Stimulated activated CD8-positive, alpha-beta memory T cell treated with anti-CD3 and anti-CD28 coated beads, Interleukin-4, amount 100 ng/mL, for 24 hours (primary cell): ENCODE measurements at places on chromosomes 12 and 14.

GRCh38 chr12:32615441-32615840, 63.7 kb upstream of the DNM1L start:
- DNase-seq: no peak

DNA sequence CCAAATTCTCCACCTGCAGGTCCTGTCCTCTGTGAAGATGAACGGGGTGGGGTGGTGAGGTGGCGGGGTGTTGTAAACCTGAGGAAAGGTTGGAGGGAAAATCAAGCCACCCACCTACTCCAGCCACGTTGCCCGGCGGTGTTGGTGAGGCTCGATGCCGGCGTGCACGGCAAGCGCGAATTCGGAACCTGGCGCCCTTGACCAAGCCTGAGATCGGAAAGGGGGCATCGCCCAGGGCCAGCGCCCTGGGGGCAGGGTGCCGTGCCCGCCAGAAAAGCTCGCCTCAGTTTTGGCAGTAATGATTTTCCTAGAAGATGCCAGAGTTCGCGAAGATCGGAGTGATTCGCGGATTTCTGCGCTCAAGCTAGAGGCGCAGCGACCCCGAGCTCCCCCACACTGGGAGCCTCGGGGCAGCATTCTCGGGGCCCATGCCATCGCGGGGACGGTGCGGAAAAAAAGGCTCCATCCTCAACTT, 817 bp downstream of the STXBP6 start:
- no peak for DNase-seq

GRCh38 chr12:12915656-12916055, 24.3 kb downstream of the GPRC5A start:
- DNase-seq: no peak

DNA sequence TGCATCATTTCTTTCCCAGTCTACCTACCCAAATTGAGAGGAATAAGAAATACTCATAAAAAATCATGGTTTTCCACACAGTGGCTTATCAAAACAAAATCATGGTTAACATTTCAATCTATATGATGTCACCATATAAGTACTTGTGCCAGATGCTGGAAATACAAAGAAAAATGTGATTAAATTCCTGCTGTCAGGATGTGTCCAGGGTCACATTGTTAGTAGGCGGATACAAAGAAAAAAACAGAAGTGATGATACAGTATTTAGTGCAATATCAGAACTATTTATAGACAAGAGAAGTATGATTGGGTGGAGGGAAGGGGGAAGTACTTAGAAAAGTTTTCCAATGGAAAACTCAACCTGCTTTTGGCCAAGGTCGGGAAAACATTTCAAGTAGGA, 47.0 kb upstream of the OR6J1 start:
- no peak for DNase-seq

- DNase-seq: no peak
Observed at GRCh38 chr14:74324931-74325361, 22.2 kb upstream of the ABCD4 start.

- DNase-seq: peak; percentile 22
Observed at GRCh38 chr12:7915661-7916403, 20.2 kb downstream of the SLC2A3 start.

- no peak for DNase-seq
Observed at GRCh38 chr12:32181498-32182175, 75.0 kb downstream of the BICD1 start.

DNA sequence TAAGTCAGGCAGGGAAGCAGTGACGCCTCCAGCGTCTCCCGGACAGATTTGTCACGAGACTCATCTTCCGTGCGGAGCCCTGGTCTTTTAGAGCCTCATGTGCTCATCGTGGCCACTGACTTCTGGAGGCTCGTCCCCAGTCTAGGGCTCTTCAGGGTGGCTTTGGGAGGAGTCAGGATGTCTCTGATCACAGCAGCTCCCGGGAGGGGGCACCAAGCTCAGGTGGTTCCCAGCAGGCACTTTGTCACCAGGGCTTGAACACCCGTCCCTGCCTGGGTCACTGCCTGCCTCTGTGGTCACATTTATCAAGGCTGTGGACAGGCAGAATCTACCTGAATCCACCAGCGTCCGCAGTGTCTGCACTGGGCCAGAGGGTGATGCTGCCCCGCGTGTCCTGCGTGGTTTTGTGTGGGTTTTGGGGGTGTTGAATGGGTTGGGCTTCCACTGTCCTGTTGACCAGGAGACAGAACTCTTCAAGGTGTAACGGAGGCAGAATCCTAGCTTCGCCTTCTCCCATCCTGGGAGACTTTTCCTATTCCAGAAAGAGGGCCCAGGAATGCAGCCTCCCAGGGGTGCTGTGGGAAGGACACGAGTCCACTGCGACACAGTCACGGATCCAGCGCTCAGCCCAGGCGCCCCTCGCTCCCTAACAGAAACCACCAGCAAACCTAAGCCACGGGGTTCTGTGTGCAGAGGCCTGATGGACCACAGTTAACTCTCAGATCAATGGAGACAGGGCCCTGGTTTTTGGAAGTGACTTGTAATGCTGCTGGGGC, 132.3 kb downstream of the ADGRD1 start:
- DNase-seq: no peak

- no peak for DNase-seq
Observed at GRCh38 chr14:99127651-99128167, 144.3 kb downstream of the BCL11B start.

DNA sequence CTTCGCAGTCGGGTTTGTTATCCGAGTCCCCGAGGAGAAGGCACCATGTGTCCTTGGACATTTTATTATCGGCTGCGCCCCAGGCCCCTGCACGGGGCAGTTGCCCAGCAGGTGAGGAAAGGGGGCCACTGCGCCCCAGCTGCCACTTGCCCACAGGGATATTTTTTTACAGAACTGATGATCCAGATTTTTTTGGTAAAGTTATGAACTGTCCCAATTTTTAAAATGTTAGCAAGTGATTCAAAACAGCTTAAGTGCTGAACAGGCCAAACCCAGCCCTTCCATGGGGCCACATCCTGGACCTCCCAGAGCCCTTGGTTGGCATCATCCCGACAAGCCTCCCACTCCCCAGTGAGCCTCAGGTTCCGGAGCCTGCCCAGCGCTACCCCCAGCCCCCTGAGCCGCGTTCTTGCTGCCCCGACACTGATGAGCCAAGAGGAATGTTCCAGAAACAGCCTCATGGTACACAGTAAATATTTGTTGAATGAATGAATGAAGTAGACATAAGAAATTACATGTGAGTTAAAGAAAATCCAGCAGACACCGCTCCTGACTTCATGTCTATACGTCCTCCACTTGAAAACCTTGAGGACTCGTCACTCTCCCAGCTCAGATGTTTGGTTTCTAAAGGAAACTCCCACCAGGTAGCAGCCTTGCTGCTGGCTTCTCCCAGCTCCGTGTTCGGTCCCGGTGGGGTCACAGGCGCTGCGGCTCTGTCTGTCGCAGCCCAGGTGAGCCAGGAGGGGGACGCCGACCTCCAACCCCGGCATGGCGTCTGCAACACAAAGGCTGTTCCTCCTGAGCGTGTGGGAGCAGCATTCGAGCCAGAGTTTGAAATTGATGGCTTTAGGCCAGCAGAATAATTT, 88.5 kb downstream of the ADGRD1 start:
- DNase-seq: no peak

DNA sequence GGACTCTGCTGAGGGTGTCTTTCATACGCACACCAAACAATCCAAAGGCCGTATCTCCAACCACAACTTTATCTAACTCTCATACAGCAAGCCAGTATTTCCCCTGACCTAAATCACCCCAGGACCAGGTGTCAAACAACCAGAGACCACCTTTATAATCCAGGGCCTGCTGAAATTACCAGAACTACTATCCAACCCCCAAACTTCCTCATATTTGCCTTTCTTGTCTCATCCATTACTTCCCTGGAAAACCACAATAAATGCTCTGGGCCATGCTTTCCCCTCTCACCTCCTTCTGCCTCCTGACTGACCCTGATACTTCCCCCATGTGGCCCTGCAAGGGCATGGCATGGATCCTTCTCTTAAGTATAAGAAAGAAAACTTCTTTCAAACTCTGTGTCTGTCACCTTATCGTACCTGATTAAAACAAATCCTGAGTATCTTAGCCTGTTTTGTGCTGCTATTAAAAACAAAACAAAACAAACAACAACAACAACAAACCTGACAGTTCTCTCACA, 44.7 kb upstream of the CRACR2A start:
- DNase-seq: no peak

DNA sequence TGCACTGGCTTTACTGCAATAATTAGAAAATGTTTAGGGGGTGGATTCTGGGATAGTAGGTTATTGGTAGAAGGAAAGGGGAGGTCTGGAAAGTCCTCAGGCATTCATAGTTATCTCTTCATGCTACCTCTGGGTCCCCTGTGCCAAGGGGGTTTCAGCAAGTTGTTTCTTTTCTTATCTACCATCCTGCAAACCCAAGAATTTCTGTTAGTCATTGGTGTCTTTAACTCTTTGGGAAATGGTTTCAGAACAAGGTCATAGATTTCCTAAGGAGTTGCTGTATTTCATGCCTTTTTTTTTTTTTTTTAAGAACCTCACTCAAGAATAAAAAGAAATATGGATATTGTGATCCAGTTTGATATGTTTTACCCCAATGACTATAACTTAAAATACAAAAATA, 63.6 kb downstream of the SLC4A8 start:
- no peak for DNase-seq

DNA sequence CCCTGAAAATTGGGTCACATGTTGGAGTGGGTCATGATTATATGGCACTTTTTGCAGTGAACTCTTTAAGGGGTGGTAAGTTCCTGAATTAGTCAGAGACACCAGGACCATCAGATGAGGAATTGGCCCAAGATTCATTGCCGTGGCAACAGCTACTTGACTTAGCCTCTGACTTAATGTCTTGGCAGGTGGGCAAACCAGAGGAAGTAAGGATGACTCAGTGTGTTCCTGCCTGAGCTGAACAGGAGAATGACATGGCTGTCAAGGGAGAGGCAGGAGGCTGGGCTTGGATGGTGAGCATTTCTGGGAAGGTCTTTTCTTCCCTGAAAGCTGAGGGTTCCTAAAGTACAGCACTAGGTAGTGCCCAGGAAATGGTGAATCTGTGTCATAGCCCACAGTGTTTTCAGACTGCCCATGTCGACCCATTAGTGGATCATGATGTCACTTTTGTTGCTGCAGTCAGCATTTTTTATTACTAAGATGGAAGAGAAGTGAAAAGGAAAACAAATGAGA, 170.1 kb upstream of the PWP1 start:
- DNase-seq: no peak

DNA sequence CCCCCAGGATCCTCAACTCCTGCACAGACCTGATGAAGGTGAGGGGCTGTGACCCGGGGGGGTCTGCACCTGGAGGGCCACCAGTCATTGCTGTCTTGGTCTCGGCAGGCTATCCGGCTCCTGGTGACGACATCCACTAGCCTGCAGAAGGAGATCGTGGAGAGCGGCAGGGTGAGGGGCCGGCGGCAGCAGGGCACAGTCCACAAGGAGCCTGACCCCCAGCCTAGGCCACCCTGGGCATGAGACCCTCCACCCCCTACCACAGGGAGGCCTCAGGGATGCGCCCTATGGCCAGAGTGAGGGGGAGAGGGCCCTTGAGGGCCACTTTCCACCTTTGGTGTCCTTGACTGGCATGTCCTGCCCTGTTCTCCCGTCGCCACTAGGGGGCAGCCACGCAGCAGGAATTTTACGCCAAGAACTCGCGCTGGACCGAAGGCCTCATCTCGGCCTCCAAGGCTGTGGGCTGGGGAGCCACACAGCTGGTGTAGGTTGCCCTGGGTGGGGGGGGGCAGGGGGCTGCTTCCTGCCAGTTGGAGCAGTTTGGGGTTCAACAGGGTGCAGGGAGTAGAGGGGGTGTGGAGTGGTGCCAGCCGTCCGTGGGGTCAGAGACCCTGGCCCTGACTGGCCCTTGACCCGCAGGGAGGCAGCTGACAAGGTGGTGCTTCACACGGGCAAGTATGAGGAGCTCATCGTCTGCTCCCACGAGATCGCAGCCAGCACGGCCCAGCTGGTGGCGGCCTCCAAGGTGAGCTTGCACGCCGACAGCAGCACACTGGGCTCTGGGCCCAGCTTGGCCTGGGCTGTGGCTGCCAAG, 25.0 kb downstream of the HIP1R start:
- peak; percentile 75 for DNase-seq

DNA sequence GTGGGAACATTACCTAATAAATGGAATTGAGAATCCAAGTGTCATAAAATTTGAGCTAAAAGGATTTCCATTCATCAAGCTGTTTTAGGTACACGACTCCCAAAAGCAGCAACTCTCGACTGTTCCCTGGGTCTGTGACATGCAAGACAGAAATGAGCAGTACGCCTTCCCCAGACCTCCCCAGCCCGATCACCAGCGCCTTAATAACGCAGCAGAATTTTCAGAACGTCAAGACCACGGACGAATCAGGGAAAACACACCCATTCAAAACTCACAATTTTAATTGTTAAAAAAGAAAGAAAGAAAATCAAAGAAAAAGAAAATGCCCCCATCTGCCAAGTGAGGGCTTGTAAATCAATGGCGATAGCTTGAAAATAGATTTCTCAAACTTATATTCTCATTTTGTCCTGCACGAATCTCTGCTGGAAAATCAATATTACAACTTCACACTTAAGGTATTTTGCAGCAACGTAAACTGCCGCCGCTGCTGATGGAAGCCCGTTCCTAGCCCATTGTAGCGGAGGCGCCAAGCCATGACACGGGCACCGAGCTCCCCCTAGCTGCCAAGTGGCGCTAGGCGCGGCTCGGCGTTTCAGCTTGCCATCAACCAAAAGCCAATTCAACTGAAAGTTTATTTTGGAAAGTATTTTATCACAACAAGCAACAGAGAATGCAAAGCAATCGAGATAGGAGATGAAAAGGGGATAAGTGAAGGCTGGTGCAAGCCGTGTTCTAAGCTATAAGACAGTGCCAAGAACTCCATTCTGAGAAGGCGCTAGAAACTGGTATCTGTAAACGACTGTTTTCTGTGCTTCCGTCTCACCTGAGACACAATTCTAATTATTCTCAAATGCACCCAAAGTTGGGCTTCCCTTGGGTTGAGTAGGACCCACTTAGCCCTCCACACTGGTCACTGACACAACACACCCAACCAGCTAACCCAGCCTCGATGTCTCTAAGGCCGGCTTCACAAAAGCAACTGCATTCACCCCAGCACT, 5.5 kb downstream of the BCL11B start:
- peak; percentile 84 for DNase-seq

- no peak for DNase-seq
Observed at GRCh38 chr14:24534286-24534685, 26.2 kb upstream of the CMA1 start.

DNA sequence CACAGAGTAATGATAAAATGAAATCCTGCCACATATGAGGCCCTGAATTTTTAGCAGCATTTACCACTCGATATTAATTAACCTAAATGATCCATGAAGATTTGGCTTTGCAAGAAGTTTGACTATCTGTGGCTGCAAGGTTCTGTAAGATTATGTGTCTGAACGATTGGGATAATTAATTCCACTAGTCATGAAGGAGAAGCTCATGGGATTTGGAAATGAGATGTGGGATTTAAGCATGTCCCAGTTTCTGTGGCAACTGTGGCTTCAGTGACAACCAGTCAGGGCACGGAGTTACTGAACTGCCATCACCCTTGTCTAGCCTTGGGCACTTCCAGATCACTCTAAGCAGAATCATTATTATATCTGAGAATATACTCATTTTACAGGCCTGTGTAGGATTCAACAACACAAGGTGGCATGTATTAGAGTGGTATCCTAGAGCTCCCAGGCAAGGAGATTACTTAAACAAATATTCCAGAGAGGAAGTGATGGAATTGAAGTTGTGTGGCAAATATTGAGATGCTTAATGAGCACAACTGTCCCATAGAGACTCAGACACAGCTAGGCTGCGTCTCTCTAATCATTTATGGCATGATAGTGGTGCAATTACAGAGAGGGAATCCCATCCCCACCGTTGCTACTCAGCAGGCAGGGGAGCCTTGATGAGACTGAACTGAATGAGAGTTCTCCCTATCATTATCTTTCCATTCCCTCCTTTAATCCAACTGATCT, 205.0 kb upstream of the KRR1 start:
- DNase-seq: no peak
